Kidney glomerular epithelial cell (primary cell): ENCODE measurements at places on chromosomes 2 and 18.
A peak's percentile ranks its signal among the peaks of the same experiment; 100 is the strongest.

DNA sequence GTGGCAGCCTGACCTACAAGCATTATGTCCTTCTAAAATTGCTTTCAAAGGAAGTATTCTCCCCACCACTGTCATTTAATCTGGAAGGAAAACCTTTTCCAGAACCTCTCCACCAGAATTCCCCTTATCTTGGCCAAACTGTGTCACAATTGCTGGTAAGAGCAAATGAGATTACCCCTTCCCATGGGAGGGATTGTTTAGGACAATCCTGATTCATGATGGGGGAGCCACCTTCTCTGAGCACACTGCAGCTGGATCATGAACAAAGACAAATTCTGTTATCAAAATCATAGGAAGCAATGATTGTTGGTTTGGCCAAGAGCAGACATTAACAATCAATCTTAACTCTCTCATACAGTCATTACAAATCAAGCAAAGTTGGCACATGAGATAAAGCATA is 18.1 kb upstream of the ATOH8 start:
- no peak for DNase-seq

- DNase-seq = no peak
Observed at GRCh38 chr2:45047301-45047700, 38.0 kb upstream of the SIX2 start.

GRCh38 chr18:35695384-35695783 is 113.8 kb downstream of the GALNT1 start:
- no peak for DNase-seq

GRCh38 chr2:126801473-126801872 is 97.2 kb upstream of the TEX51 start:
- no peak for DNase-seq

GRCh38 chr2:85731606-85732005 is 22.2 kb upstream of the ATOH8 start:
- no peak for DNase-seq

DNA sequence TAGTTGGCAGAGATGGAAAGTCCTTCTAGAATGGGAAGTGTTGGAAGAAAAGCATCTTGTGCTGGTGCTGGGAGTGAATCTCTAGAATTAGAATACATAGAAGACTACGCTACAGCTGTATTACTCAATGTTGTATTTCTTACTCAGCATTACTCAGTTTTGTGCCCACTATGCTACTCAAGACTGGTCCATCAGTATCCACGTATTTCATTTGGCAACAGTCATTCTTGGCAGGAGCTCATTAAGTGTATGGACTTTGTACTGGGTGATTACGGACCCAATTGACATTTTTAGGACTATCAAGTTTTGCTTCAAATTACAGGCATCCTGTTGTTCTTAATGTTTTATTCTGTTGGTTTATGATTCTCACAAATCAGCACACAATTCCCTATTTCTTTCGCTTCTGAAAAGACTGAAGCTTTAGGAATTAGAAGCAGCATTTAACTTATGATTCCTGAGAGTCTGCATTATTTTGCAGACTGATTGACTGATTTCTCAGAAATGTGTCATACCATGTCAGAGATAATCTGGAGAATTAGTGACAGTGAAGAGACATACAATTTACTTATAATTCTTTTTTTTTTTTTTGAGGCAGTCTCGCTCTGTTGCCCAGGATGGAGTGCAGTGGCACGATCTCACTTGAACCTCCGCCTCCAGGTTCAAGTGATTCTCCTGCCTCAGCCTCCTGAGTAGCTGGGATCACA is 136.9 kb downstream of the MYO3B start:
- DNase-seq = no peak

GRCh38 chr2:238881353-238882081 is 33.6 kb downstream of the TWIST2 start:
- DNase-seq = no peak

GRCh38 chr2:46827274-46828134 is 88.1 kb downstream of the MCFD2 start:
- DNase-seq = no peak

GRCh38 chr2:21363364-21363763 is 239.6 kb downstream of the TDRD15 start:
- no peak for DNase-seq

GRCh38 chr2:221641181-221641871 is 69.2 kb upstream of the EPHA4 start:
- no peak for DNase-seq

DNA sequence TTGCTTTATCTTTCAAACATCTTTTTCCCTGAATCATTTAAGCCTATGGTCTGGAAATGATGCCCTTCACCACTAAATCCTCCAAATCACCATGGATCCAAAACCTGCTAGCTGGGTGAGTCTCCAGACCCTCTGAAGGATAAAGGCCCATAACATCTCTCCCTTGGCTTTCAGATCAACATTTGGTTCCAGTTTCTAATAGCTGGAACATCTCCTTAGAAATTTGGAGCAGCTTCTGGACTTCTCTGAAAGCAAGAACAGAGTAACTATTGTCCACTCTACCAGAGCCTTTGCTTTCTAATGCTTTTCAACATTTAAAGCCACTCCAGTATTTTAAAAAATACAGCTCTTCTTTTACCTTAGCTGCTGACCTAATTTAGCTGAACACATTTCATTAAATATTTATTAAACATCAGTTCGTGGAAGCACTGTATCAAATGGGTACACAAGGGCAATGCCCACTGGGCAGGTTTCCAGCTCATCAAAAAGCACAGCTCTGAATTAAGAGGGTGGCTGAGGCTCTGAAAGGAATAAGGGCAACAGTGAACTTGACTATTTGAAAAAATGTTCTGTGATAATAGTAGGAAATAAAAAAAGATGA is 75.3 kb downstream of the GALNT3 start:
- no peak for DNase-seq

DNA sequence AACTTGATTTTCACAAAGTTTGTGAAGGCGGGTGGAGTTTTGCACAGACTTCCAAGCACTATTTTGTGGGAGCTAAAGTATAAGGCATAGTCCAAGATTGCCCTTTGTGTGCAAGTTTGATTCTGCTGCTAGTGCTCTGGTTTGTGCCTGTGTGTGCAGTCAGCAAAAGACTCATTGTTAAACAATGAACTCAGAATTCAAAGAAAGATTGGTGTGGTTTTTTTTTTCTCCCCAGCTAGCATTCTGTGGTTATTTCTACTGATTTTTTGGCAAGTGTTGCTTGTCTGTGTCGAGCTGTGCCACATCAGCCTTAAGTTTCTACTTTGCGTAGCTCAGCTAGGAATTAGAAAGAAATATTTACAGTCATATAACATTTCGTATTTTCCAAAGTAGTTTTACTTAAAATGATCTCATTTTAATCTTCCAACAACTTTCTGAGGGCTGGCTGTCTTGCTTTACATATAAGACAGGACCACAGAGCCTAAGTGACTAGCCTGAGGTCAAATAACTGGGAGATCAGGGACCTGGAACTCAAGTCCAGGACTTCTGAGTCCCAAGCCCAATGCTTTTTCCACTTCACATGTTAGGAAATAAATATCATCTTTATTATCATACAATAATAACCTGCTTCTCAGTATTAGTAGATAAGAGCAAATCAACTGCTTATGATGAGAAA is 69.8 kb downstream of the BABAM2 start:
- peak; percentile 87 for DNase-seq

- no peak for DNase-seq
Observed at GRCh38 chr2:196617430-196617829, 22.1 kb upstream of the CCDC150 start.

DNA sequence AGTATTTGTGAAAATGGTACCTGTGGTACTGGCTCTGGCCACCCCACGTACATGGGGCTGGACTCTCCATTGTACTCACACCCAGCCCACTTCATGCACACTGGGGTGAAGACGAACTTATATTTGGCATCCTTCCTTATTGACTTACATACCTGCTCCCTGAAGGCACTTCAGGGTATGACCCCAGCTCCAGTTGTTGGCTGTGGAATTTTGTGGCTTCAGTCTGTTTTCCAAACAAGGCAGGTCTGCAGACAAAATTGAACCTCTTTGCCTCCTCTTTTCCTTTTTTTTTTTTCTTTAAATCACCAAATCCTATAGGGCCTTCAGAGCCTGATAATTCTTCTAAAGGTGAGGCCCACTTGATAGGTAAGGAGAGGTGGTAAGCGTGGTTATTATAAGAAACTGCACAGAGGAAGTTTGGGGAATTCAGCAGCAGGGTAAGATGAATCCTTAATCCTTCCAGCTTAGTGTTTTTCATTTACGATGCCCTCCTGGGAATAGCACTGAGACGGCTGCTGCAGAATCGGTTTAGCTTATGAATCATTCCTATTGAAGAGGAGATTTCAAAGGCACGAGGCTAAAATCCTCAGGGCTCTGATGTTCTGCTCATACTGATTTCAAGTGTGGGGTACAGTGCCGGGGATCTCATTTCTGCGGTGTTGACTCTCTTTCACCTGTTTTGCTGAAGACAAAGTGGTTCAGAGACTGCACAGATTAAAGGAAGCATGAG is 55.2 kb downstream of the KIF5C start:
- DNase-seq = no peak

DNA sequence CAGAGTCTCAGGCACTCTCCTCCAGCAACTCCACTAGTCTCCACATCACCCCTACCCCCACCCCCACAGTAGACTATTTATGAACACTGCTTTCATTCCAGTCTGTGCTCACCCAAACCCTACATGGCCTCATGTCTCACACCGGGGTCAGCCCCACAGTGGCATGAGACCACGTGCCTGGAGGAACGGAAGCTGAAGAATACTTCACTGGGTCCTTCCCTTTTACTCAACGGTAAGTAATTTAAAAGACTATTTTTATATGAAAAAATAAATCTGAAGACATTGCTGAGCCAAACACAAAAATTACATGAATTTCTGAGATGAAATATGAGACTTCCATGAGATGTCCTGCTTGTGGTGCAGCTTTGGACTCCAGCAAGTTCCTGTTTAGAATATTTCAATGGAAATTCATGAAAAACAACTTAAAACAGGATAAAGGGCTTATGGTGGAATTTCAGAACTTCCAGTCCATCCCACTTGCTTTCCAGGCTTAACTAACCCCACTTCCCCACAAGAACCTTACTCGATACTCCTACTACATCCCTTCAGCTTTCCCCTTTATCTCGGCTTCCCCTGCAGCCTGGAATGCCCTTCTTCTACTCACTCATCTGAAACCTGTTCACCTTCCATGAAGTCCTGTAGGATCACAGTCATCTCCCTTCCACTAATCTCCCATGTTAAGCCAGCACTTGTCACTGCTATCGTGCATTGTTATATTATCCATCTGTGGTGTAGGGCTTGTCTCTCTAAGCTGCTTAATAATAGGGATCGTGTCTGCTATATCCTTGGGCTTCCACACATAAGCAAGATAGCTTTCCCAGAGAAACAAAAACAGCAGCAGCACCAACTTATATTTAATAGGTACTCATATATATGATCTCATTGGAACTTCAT is 47.9 kb downstream of the SLC14A1 start:
- DNase-seq = no peak

DNA sequence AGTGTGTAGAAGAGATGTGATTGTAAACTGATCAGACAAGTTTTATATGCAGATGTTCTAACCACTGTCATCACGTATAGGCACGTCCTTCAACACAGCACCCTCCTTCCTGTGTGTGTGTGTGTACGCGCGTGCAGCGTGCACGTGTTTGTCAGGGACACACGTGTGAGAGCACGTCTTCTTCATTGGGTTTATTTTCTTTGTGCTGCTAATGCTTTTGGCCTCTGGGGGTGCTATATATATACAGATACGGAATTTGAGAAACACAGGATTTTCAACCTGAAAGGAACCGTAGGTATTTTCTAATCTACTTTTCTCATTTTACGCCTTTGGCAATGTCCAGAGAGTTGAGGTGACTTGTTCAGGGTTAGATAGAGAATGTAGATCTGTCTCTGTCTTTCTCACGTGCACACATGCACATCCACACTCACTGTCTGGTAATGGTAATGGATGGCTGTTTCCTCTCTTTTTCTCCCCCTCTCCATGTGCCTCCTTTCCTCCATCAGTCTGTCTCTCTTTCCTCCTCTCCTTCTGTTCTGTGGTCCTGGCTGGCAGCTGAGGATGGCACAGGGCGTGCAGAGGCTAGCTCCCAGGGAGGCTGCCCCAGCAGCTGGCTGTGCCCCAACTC is 13.4 kb upstream of the CELF4 start:
- DNase-seq = peak; percentile 35

- DNase-seq = no peak
Observed at GRCh38 chr2:43520919-43521318, 74.9 kb downstream of the THADA start.

DNA sequence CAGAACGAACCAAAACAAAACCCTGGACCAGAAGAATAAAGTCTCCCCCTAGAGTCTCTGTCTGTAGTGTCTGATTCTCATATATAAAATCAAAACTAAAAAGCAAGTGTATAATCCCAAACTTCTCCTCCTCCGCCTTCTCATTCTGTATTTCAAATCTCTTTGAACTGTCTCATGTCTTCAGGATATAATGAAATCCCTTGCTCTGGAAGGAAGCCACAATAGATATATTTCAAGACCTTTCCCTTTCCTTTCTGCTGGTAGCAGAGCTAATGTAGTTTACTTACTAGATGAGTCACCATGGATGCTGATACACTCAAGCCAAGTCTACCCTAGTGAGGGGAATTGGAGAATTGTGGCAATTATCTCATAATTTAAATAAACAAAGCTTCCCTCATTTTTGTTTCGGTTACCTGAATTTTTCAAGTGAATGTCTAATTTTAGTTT is 33.5 kb upstream of the CCDC93 start:
- peak; percentile 15 for DNase-seq
